ENCODE measurements at places on chromosomes 4 and X. TPM values are rescaled to one million over a fixed set of nuclear protein-coding genes. Genes with fewer than 3 reads are reported as not detected.

The PFKFB1 gene
- 0.31 TPM for total RNA-seq

The ZNF280C gene
- 8.2 TPM for total RNA-seq

The GAB3 gene
- total RNA-seq = 0.42 TPM

The AR gene
- 3.5 TPM for total RNA-seq

The BANK1 gene
- total RNA-seq = 1.1 TPM

The ANXA3 gene
- total RNA-seq = 21.6 TPM

The CCDC110 gene
- total RNA-seq = 2.3 TPM

The ZNF141 gene
- total RNA-seq = 42.1 TPM

The F8A3 gene
- total RNA-seq = 5.6 TPM

The LAGE3 gene
- 32.1 TPM for total RNA-seq

The PHOX2B gene
- total RNA-seq = not detected

The MAGEE2 gene
- total RNA-seq = not detected

The NIPAL1 gene
- total RNA-seq = 13.1 TPM

The HPRT1 gene
- 39.2 TPM for total RNA-seq

The SUPT20HL2 gene
- not detected for total RNA-seq

The METTL14 gene
- 53.3 TPM for total RNA-seq

The INPP4B gene
- 0.07 TPM for total RNA-seq

The HSPA4L gene
- 5.3 TPM for total RNA-seq

The SPANXA1 gene
- total RNA-seq = not detected

The TMEM129 gene
- 27.3 TPM for total RNA-seq

The BBS12 gene
- total RNA-seq = 1.2 TPM

The SHOX gene
- total RNA-seq = 0.18 TPM

The PDGFRA gene
- 6.8 TPM for total RNA-seq

The BEX2 gene
- total RNA-seq = 34.2 TPM

The SHROOM4 gene
- total RNA-seq = 1.9 TPM

The RPL9 gene
- total RNA-seq = 1,871 TPM

The P2RY4 gene
- not detected for total RNA-seq

The OCRL gene
- total RNA-seq = 30.1 TPM

The TEX11 gene
- total RNA-seq = 0.24 TPM

The GPRIN3 gene
- total RNA-seq = 0.48 TPM

The TMSB15B gene
- 11.1 TPM for total RNA-seq

The CXCL11 gene
- not detected for total RNA-seq

The SHROOM2 gene
- 15.3 TPM for total RNA-seq

The CENPVL1 gene
- total RNA-seq = 2.8 TPM

The SATL1 gene
- 0.31 TPM for total RNA-seq

The PNMA6F gene
- not detected for total RNA-seq

The GABRE gene
- total RNA-seq = 1.4 TPM

The TAF1 gene
- 32.2 TPM for total RNA-seq

The GJB1 gene
- total RNA-seq = not detected

The BEND2 gene
- not detected for total RNA-seq

The ENOX2 gene
- total RNA-seq = 16.8 TPM

The PHKA1 gene
- total RNA-seq = 6.6 TPM

The ZFP92 gene
- total RNA-seq = 0.66 TPM

The SLC16A2 gene
- total RNA-seq = 17.1 TPM

The AREG gene
- 0.24 TPM for total RNA-seq

The VCX3B gene
- not detected for total RNA-seq

The HPGDS gene
- not detected for total RNA-seq

The NPY2R gene
- 0.09 TPM for total RNA-seq

The MAGEB2 gene
- total RNA-seq = 0.13 TPM

The PAGE4 gene
- not detected for total RNA-seq

The DCAF4L1 gene
- 0.07 TPM for total RNA-seq

The PPP4R3C gene
- total RNA-seq = not detected

The MAGEA3 gene
- not detected for total RNA-seq
